ENCODE measurements at places on chromosomes 16 and 17.

DNA sequence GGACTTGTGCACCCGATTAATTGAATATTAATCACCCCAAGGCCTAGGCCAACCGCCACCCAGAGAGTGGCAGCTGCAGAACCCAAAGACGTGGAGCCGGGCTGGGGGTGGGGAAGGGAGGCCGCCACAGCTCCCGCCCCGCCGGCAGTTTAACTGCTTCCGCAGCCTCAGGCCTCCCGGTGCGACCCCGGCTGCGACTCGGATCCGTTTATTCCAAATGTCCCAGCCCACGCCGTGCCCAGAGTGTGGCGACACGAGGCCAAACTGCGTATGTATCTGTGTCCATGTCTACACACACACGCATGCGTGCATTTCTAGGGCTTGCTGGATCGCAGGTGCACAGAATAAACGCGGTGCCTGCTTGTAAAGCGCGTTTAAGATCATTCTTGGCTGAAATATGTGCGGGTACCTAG, 802 bp upstream of the TOB1 start:
- peak; percentile 35 for DNase-seq

DNA sequence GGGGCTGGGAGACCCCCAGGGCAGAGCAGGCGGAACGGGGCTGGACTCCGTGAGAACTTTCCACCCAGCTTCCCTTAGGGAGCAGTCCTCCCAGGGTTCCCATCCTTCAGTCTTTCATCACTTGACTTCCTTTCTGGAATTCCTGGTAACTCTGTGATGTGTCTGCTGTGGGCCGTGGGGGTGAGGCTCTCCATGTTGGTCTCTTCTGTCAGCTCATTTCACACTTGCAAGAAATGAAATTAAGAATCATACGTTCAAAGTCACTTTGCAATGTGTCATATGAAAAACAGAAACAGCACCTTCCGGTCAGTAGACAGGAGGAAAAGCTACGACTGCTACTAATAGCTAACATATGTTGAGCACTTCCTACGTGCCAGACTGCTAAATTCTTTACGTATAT, 5.4 kb upstream of the BBS2 start:
- DNase-seq = no peak

DNA sequence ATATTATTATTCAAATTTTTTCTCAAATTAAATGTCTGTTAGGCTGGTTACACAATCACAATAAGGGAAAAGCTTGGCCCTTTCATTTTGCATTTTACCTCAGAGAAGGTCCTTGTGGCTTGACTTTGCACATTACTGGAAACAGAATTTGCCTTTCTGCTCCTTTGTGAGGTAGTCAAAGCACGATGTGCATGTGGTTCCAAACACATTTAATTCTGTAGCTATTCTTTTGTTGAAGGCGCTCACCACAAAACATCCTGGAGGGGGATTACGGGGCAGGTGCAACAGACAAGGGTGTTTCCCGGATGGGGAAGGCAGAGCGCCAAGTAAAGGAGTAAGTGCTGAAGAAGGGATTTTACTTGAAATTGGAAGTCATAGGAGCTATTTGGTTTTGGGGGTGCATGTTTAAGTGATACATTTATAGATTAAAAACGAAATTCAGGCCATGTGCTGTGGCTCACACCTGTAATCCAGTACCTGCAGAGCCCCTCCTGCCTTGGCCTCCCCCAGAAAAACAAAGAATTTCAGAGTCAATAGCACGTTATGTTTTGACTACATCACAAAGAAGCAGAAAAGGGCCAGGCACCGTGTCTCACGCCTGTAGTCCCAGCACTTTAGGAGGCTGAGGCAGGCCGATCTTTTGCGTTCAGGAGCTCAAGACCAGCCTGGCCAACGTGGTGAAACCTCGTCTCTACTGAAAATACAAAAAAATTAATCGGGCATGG, 31.2 kb upstream of the TENT4B start:
- DNase-seq = no peak

DNA sequence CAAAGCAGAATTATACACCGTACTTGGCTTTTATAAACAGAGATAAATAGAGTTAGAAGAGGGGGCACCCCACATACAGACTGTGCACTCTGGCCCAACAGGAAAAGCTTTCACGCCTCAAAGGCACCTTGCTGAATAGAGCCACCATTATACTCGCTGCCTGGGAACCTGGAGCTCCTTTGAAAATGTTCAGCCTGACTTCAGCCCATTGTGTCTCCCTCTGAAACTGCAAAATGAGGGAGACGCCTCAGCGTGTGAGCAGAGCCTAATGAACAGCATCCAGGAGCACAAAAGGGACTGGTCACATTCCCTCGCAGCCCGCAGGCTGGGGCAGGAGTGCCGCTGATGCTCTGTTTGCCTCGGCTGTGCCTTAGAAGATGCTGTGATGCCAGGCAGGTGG, 46.3 kb downstream of the ABCC12 start:
- DNase-seq = no peak

GRCh38 chr17:65896889-65897288, 295.0 kb downstream of the CEP112 start:
- no peak for DNase-seq

DNA sequence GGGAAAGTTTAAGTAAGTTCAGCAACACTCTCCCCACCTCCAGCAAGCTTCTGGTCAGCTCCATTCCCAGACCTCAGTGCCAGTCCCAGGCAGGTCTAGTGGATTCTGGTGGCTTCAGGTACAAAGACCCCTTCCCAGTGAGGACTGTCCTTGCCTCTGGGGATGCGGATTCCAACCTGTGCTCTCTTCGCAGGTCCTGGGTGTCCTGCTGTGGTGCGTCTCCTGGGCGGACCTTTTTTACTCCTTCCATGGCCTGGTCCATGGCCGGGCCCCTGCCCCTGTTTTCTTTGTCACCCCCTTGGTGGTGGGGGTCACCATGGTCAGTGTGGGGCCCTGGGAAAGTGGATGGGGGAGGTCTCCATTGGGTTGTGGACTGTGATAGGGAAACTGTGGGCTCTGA, 21.8 kb downstream of the ABCC3 start:
- DNase-seq = no peak

DNA sequence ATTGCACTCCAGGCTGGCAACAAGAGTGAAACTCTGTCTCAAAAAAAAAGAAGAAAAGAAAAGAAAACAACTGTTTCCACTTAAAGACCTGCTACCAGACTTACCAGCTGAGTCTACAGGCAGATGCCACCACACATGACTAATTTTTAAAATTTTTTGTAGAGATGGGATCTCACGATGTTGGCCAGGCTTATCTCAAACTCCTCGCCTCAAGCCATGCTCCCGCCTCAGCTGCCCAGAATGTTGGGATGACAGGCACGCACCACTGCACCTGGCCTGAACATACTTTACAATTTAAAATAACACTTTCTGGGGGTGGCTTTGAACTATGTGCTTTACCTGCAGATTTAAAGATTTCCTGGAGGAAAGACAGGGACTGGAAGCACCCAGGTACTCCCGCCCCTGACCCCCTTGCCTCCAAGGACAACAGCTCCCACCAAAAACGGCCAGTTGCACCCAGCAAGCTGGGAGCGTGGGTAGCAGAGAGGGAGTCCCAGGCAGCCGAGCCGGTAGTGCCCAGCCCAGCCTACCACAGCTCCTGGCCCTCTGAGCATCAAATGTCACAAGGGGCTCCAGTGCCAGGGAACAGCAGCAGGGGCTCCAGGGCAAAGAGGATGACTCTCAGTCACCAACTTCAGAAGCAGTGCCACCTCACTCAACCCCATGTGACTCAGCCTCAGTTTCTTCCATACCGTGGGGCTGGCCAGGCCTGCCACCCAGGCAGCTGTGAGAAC, 262.9 kb downstream of the PARN start:
- DNase-seq = no peak

DNA sequence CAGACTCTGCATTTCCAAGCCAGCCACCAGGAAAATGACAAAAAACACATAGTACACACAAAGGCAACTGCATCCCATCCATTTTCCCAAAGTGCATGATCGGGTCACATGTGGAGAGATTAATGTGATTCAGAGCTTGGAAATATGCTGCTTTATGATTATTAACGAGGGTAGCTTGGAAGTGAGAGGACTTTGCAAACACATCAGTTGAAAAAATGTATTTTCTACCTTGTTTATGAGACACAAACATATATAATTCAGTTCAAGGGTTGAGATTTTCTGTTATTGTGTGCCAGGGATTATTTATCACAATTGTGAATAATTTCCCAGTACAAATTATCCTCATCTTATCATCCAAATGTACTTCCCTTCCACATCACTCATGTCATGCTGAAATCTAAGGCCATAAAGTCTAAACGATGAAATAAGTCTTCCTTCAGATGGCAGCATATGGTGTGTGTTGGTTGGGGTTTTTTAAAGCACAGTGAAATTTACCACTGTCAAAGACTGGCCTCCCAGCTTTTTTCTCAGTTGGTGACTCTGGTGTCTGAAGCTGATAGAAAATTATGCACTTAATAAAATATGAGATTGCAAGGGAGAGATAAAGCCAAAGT, 104.7 kb upstream of the ADAMTS18 start:
- DNase-seq = no peak

GRCh38 chr17:6047966-6048365, 22.2 kb upstream of the WSCD1 start:
- DNase-seq = no peak

DNA sequence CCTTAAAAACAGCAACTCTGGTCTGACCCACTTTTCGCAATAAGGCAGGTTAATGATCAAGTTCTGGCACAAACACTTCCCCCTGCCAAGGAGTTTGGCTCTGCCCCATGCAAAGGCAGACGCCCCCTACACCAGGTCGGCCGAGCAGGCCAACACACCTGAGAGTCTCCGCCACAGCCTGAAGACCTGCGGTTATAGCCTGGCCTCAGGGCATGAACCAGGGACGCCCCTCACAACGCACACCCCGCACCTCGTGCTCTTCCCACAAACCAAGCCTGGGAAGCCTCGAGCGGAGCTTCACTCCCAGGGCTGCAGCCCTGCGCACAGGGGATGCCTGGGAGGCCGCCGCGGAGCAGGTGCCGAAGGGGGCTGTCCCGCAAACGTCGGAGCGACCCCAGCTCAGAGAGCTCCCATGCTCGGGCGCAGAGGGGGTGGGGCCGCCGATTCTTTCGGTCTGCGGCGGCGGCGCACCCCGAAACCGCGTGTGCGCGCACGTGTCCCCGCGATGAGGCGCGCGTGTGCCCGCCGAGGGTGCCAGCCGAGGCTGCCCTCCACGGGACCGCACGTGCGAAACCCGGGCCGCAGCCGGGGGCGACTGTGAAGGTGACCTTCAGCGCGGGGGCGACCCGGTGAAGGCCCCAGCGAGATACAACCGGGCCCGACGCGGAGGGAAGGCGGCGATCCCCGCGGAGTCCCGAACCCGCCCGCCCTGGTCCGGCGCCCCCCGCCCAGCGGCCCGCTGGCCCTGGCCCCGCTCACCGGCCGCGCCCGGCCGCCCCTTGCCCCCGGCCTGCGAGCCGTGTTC, 559 bp downstream of the CLUH start:
- DNase-seq = no peak

DNA sequence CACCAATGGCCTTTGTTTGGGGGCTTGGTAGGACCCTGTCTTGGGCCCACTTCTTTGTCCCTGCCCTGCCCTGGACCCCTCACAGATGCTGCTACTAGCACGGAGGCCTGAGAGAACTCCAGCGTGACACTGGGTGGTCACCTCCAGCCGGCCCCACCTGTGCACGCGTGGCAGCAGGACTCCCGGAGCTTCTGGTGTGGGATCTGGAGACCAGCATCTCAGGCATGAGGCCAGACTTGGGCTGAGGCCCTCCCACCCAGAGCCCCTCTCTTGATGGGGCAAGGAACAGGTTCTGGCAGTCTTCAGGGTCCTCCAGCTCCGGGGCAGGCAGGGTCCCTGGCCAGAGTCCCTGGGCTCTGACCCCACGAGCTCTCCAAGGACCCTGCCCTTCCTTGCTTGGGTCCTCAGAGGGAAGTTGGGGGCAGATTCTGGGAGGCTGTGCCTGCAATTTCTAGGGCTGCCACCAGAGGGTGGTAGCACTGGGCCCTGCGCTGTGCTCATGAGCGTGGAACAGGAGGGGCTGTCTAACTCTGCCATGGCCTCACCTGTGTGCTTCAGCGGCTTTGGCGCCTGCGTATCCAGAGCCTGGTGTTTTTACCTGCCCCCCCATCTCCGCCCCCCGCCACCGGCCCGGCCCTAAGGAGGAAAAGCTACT, 3.1 kb upstream of the BAIAP3 start:
- no peak for DNase-seq

GRCh38 chr16:24357511-24357910, 101.4 kb downstream of the CACNG3 start:
- DNase-seq = no peak

DNA sequence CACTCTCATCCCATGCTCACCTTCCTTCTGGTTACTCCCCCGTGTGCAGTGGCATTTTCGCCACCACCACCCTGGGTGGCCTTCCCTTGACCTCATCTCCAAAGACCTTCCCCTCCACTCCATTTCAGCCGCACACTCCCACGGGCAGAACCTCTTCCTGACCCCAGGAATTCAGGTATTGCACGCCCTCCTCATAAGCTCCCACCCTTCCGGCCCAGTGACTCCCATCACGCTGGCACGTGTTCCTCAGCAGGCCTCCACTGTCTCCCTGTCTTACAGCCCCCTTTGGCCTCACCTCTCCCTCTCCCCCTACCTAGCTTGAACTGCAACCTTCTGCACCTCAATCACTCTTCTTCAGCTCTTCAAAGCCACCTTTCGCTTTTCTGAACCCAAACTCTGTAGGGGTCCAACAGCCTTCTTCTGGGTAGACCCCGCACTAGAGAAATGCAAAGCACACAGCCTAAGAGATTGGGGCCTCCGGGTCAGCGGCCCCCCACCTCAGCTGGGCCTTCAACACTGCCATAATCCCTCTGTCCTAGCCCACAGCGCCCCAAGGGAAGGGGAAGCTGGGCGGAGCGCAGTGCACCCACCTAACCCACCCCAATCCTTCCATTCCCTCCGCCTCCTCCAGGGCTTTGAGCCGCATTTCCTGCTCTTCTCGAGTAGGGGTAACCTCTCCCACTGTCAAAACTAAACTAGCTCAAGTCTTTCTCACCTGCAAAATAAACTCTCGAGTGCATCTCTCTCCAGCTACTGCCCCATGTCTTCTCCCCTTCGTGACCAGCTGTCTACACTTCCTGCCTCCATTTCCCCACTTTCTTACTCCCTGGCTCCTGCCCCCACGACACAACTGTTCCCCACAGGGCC, 1.7 kb upstream of the TMEM97 start:
- no peak for DNase-seq

GRCh38 chr16:9251026-9251425, 159.6 kb downstream of the HAPSTR1 start:
- no peak for DNase-seq

DNA sequence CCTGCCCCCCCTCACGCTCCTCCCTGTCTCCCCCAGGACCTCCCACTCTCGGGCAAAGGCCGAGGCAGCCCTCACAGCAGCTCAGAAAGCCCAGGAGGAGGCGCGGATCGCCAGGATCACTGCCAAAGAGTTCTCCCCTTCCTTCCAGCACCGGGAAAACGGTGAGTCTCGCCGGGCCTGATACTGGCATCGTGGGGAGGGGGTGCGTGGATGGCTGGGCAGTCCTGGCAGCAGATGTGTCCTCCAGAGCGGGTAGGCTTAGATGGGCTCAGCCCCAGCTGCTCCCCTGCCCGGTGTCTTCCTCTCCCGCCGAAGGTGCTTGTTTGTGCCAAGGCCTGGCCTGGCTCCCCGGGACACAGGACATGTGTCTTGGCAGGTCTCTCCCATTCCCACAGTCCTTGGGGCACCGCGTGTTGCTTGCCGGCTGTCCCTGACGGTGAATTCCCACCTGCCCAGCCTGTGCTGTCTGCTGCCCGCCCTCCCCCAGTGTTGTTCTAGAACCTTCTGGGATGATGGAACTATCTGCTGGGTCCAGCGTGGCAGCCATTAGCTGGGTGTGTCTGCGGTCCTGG, 81.6 kb downstream of the KLHDC4 start:
- no peak for DNase-seq

GRCh38 chr16:68700831-68701230, 36.3 kb upstream of the CDH1 start:
- no peak for DNase-seq

- DNase-seq = no peak
Measured at GRCh38 chr17:62902531-62903220, 63.4 kb upstream of the TANC2 start.

Data from stimulated activated CD8-positive, alpha-beta memory T cell treated with anti-CD3 and anti-CD28 coated beads, Interleukin-4, amount 100 ng/mL, for 1 hour (primary cell).